Kidney epithelial cell (primary cell): ENCODE measurements at places on chromosomes 3 and 15.

DNA sequence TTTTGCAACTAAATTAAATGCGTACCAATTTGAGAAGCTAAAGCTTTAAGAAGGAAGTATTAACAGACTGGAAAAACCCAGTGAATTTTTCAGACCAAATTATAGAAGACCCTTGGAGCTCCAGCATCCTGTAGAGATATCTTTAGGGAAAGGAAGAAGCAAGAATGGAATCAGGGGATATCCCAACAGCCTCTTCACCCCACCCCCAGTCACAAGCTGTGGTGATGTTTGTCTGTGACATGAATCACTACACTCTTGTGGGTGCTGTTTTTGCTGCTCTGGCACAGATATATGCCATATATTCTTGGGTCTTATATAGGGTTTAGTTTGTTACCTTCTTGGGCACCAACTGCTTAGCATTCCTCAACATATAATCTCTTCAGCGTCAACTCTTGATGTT, 78.5 kb upstream of the BCL6 start:
- DNase-seq, result no peak

GRCh38 chr3:169863458-169863899, 6.3 kb downstream of the LRRC31 start:
- no peak for DNase-seq

DNA sequence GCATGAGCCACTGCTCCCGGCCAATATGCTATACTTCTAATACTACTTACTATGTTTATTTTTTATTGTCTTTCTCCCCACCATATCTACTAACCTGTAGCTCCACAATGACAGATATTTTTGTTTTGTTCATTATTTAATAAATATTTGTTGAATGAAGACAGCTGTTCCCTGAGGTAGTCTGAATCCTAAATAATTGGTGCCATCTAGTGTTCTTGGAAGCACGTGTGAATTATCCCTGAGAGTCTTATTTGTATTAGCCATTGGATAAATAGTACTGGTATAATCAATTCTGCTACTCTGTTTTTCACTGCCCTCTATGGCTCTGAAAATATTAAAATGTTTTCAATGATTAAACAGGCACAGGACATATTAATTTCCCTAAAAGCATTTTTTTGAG, 5.6 kb upstream of the APPL1 start:
- no peak for DNase-seq

DNA sequence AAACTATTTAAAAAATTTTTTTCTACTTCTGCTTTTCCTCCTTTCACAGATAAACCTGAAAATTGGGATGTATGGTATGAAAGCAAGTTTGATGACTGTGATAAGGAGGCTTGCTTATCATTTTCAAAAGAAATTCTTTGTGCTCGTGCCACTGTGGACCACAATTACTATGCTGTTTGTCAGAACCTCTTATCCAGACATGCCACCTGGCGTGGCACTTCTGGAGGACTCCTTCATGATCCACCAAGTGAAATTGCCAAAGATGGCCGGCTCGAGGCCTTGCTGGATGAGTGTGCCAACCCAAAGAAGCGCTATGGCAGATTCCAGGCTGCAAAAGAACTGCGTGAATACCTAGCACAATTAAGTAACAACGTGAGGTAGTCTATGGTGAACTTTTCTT, 17.8 kb downstream of the DIPK2A start:
- no peak for DNase-seq

DNA sequence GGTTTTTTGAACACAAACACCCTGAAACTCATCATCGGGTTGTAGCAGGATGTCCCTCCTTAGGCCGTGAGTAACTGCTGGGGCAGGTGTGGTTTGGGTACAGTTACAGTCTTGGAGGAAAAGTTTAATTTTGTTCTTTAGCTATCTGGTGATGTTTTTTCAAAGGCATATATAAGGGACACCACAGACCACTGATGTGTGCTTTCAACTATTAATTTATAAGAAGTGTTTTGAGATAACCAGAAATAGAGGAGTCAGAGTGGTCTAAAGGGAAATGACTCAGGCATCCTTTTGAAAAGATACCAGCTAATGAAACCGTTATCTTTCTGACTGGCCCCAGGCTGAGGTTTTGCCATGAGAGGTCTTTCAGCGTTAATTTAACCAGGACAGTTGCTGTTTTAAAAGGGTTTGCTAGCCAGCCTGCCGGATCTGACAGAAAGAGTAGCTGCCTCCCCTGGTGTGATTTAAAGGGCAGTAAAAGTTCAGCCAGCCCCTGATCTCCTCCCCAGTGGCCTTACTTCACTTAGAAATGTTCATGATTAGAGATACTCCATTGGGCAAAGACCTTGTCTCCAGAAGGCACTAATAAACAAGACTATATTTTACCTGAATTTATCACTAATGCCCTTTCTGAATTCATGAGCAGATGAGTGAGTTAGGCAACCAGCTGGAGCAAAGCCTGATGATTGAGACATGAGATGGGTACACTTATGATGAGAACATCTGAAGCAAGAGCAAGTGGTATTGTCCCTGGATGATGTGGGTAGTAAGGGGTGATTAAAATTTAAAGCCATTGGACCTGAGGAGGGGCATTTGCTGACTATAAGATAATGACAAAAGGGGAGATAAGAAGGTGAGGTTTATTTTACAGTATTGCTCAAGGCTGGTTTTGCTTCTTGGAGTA, 482.5 kb upstream of the TBL1XR1 start:
- DNase-seq, result no peak

GRCh38 chr15:65451989-65452388, 29.2 kb upstream of the IGDCC4 start:
- no peak for DNase-seq

GRCh38 chr3:56813653-56813960, 11.9 kb upstream of the ARHGEF3 start:
- no peak for DNase-seq

- DNase-seq, result no peak
These were observed 28.2 kb downstream of the PPP4R2 start for GRCh38 chr3:73024836-73025235.

GRCh38 chr3:190031887-190032752, 88.6 kb downstream of the P3H2 start:
- no peak for DNase-seq

GRCh38 chr3:11145888-11146287, 8.4 kb upstream of the HRH1 start:
- no peak for DNase-seq

DNA sequence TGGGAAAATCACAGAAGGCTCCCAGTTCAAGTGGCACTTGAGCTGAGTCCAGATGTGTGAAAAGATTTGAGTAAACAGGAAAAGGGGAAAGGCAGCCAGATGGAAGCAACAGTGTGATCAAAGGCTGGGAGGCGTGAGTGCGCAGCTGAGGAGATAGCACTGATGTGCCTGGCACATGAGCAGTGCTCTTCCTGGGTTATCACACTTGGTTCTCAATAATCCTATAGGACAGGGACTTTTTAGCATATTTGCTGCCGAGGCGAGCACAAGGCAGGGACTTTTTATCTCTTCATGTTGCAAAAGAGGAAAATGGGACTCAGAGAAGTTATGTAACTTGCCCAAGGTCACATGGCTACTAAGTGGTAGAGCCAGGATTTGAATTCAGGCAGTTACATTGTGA, 39.6 kb downstream of the CORO2B start:
- no peak for DNase-seq

- DNase-seq, result no peak
These were observed 101.5 kb downstream of the MYRIP start for GRCh38 chr3:39910826-39911464.

DNA sequence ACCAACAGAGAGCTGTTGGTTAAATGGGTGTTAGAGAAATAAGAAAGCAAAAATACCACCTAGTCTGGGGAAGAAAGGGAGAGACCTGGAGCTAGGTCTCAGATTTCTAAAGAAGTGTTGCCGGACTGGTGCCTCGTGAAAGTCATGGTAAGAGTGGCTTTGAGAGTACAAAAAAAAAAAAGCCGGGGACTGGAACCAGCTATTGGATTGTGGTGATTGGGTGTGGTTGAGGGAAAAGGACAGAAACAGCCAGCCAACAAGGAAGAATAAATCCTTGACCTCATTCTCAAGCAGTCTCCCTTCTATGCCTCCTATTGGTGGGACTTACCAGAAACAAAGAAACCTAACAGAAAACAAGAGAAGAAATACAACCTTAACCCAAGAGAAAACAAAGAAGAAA, 346.4 kb upstream of the KCNMB2 start:
- no peak for DNase-seq

- DNase-seq, result no peak
These were observed 12.0 kb downstream of the CNTN3 start for GRCh38 chr3:74602471-74602870.

- no peak for DNase-seq
These were observed 56.8 kb downstream of the ATP2C1 start for GRCh38 chr3:130950641-130951040.

GRCh38 chr3:122952520-122952919, 75.0 kb downstream of the SEMA5B start:
- DNase-seq, result no peak

DNA sequence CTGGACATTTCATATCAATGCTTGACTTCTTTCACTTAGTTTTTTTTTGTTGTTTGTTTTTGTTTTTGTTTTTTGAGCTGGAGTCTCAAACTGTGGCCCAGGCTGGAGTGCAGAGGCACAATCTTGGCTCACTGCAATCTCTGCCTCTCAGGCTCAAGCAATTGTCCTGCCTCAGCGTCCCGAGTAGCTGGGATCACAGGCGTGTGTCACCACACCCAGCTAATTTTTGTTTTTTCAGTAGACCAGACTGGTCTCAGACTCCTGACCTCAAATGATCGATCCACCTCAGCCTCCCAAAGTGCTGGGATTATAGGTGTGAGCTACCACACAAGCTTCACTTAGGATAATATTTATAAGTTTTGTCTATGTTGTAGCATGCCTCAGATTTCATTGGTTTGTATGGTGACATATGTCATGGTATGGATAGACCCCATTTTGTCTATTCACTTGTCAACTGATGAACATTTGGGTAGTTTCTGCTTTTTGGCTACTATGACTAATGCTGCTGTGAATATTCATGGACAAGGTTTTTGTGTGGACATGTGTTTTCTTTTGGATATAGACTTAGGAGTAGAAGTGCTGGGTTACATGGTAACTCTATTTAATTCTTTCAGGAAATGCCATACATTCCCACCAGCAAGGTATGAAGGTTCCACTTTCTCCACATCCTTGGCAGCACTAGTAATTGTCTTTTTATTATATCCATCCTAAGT, 6.8 kb upstream of the PRR23E start:
- DNase-seq, result no peak

DNA sequence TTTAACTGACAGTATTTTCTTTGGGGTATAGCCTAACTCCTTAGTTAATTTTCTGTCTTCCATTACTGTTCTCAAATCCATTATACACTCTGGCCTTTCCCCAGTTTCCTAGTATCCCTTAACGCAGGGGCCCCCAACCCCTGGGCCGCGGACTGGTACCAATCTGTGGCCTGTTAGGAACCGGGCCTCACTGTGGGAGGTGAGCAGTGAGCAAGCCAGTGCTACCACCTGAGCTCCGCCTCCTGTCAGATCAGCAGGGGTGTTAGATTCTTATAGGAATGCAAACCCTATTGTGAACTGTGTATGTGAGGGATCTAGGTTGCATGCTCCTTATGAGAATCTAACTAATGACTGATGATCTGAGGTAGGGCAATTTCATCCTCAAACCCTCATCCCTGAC, 75.1 kb downstream of the DOCK3 start:
- no peak for DNase-seq

DNA sequence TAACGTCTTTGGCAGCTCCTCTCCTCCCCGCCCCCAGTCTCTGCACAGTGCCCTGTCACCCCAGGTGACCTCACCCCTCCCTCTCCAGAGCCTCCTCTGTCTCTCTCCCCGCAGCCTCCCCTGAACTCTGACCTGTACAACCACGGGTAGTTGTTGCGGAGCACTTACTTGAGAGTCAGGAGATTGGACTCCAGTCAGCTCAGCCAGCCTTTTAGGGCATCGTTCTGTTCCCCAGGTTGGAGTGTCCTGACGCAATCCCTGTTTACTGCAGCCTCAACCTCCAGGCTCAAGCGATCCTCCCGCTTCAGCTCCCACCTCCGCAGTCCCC, 177.7 kb downstream of the UACA start:
- no peak for DNase-seq
